CD4-positive, alpha-beta T cell treated with Interleukin-12 subunit alpha and Interleukin-12 subunit beta, for 1 hour (primary cell): ENCODE measurements at places on chromosomes 12 and 14.

GRCh38 chr14:102668291-102668873 is 75.9 kb downstream of the RCOR1 start:
- no peak for DNase-seq

GRCh38 chr12:109877504-109878246 is 2.7 kb downstream of the GLTP start:
- no peak for DNase-seq

DNA sequence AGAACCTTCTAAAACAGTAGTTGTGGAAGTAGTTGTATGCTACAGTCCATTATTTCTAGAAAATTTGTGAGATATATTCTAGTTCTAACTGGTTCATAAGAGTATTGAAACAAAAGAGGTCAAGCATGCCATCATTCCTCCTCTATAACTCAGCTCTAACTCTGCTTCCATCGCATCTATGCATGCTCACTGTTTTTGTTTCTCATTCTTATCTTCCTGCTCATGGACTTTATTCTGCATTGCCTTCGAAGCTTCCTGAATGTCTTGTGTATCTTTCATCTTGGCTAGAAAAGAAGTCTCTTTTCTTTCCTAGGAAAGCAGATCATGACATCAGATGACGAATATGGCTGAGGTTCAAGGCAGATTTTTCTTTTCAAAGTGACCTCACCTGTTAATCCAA is 402 bp downstream of the LMNTD1 start:
- no peak for DNase-seq

DNA sequence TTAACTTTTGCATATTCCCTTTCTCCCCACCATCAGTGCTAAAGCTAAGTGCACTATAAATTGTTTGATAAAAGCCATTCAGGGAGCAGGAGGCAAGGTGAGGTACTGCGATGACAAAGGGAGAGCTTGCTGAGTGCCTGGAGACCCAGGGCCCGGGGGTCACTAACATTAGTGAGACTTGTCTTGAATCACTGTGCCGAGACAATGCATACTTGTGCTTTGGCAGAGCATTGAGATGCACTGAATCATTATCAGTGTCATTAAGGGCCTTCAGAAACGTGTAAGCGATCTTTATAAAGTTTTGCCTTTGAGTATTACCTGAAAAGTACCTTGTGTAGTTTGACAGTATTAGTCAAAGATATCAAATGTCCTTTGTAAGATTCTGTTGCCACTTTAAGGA is 447.5 kb downstream of the PCNX1 start:
- DNase-seq: no peak

GRCh38 chr12:57474430-57474829 is 5.2 kb downstream of the ARHGAP9 start:
- DNase-seq: no peak

GRCh38 chr12:14514946-14515345 is 52.7 kb downstream of the PLBD1 start:
- DNase-seq: no peak
